ENCODE measurements at places on chromosomes 16 and 17. TPM values are rescaled to one million over a fixed set of nuclear protein-coding genes. Genes with fewer than 3 reads are reported as not detected.
A peak's percentile ranks its signal among the peaks of the same experiment; 100 is the strongest.

GRCh38 chr17:78923660-78924453 is 1.3 kb downstream of the TIMP2 start:
- peak; percentile 95 for DNase-seq

DNA sequence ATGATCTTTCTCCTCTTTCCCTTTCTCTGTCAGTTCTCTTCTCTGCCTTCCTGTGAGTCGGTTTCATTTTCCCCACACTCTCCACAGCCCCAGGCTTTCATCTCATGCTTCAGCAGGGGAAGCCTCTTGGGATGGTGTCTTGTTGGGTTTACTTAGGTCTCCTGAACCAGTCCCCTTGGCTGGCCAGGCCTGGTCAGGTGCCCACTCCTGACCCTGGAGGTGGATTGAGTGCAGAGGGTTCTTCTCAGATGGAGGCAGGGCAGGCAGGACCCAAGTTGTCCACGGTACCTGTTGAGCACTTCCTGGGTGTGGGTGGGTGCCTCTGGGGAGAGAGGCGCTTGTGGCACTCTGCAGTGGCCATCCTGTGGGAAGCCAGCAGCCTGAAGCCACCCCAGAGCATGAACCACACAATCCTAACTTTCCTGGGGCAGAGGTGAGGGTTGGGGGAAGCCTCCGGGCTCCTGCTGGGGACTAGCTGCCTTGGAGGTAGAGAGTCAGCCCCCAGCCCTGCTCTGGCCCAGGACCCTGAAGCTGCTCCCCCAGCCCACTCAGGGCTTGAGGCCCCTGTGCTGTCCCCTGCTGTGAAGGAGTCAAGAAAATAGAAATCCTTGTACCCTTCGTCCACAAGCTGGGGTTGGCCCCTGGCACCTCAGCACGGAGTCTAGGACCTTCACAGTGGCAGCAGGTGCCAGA is 2.0 kb upstream of the RAP1GAP2 start:
- no peak for DNase-seq

DNA sequence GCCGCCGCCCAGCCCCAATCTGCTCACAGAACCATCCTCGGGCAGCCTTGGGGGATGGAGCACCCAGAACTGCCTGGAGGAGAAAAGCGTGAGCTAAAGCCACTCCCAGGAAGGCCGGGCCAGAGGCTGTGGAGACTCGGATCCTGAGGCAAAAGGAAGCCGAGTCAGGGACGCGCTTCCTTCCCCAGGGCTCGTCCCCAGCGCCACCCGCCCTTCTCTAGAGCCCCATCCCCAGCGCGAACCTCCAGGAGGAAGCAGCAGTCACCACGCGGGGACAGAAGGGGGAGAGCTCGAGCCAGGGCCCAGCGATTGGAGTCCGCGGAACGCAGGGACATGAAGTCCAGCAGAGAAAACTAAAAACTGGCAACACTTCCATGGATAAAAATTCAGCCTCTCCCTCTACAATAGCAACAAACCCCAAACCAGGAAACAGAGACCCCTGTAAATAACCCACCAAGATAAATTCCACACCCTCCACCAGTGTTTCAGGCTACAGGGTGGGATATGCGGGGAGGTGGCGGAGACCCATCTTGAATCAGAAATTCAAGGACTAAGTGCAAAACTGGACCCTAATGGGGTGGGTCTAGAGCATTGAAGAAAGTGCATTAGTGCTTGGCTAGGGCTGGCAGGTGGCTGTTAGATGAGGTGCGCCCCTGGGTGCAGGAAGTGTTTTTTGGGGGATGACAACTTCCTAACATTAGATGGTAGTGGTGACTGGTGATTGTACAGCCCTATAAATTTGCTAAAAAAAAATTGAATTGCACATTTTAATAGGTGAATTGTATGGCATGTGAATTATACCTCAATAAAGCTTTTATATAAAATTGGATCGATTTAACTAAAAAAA is 116.1 kb upstream of the METRNL start:
- peak; percentile 76 for DNase-seq

The COQ7 gene
- total RNA-seq = 29.6 TPM

The SPATA22 gene
- total RNA-seq = not detected

GRCh38 chr16:85821390-85822135 is 22.1 kb downstream of the COX4I1 start:
- DNase-seq = peak; percentile 78

The GUCY2D gene
- total RNA-seq = not detected

GRCh38 chr17:82230609-82231311 is 1.9 kb downstream of the SLC16A3 start:
- DNase-seq = peak; percentile 94

- no peak for DNase-seq
Measured at GRCh38 chr16:86342161-86342834, 168.0 kb upstream of the FOXF1 start.

DNA sequence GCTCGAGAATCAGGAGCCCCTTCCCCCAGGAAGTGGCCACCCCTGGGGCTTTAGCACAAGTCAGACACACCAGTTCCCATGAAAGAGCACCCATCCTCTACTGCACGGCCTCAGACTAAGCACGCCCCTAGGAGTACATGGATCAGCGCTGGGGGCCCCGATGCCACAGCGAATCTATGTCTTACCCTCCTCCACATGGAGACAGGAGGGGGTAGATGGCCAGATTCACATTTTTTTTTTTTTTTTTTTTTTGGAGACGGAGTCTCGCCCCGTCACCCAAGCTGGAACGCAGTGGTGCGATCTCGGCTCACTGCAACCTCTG is 3.2 kb upstream of the EXOSC6 start:
- DNase-seq = no peak

The PDIA2 gene
- 0.67 TPM for total RNA-seq

- peak; percentile 44 for DNase-seq
Measured at GRCh38 chr17:82985973-82986372, 93.4 kb upstream of the METRNL start.
